ENCODE measurements at places on chromosomes 6 and 20.

GRCh38 chr6:112752305-112752704 lies 405.2 kb downstream of the RFPL4B start:
- no peak for DNase-seq

GRCh38 chr20:48632017-48632824 lies 195.6 kb downstream of the PREX1 start:
- no peak for DNase-seq

GRCh38 chr6:133948472-133948871 lies 4.6 kb upstream of the TBPL1 start:
- DNase-seq, result no peak

GRCh38 chr20:50731930-50732690 lies 730 bp downstream of the PARD6B start:
- no peak for DNase-seq

DNA sequence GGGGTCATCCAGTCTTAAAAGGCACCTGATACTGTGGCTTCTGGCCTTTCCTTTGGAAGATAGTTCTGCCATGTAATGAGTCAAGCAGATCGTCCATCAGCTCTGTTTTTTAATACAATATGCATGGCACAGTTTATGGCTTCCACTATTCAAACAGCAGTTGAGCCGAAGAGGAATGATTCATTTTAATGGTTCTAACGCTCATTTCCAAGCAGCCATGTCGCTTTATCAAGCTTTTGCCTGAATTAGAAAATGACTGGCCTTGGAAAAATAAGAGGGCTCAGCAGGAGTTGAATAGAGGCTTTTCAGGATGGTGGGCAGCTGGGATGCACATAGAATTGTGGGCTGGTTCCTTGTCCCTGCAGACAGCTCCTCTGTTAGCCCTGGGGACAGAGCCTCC lies 138.1 kb downstream of the SOBP start:
- no peak for DNase-seq

GRCh38 chr20:33133373-33133941 lies 34.5 kb upstream of the BPIFA2 start:
- DNase-seq, result no peak

- DNase-seq, result no peak
Observed at GRCh38 chr20:58855506-58856389, 3.2 kb downstream of the GNAS start.

DNA sequence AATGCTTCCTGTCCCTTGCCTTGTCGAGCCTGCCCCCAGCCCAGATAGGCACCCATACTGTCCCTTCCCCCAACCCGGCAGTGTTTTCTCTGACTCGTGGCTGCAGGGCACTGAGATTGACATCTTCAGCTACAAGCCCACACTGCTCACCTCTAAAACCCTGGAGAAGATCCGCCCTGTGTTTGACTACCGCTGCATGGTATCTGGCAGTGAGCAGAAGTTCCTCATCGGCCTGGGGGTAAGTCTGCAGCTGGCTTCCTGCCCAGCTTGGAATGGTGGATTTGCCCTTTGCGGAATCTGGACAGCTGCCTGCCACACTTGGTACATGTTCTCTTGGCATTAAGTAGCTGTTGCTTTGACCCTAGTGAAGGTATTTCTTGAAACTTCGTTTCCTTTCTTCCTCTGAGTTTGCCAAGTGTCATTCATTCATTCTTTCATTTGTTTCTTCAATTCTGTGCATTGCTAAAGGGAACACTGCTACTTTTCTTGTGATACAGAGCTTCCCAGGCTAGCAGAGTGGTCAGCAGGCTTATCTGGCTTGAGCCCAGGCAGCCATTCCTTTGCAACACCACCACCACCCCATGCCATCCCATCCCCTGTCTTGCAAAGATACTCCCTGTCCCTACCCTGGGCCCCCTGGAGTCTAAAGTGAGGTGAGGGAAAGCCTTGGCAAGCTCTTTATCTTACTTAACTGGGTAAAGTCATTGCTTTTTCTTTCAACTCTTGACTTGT lies 26.2 kb downstream of the CCDC167 start:
- DNase-seq, result no peak

- DNase-seq, result no peak
Observed at GRCh38 chr6:51141080-51141479, 322.4 kb downstream of the TFAP2B start.

DNA sequence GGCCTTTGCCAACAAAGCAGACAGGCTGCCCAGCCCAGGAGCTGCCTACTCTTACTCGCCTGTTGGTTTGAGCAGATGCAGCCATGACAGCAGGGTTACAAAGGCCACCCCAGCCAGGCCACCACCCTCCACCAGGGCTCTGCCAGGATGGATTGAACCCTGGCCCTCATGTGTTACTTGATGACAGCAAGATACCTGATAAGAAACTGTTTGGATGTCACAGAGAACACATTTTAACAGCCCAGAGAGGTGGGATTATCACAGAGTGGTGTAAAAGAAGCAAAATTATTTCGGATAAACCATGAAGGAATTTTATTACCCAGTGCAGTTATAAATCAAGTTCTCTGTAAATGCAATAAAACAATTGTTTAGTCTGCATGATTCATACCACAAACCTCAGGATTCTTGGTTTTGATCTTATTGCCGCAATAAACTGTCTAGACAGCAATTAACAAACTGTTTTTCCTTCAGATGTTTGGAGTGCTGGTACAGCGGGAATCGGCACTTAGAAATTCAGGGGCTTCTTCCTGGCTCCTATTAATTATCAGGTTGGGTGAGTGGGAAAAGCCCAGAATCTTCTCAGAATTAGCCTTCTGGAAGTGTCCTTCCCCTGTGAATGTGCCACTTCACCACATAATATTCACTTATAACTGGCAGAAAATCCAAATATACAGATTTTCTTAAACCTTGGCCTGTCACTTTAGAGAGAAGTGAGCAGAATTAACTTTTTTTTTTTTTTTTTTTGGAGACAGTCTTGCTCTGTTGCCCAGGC lies 58.0 kb upstream of the SALL4 start:
- no peak for DNase-seq

Measured in GM12891 (cell line).